ENCODE measurements at places on chromosomes 12 and 14. TPM values are rescaled to one million over a fixed set of nuclear protein-coding genes. Genes with fewer than 3 reads are reported as not detected.

Gene KRT71
- total RNA-seq = not detected

Gene RCOR1
- 10.4 TPM for total RNA-seq

Gene FAM161B
- 1.0 TPM for total RNA-seq

Gene NOXRED1
- total RNA-seq = 0.21 TPM

DNA sequence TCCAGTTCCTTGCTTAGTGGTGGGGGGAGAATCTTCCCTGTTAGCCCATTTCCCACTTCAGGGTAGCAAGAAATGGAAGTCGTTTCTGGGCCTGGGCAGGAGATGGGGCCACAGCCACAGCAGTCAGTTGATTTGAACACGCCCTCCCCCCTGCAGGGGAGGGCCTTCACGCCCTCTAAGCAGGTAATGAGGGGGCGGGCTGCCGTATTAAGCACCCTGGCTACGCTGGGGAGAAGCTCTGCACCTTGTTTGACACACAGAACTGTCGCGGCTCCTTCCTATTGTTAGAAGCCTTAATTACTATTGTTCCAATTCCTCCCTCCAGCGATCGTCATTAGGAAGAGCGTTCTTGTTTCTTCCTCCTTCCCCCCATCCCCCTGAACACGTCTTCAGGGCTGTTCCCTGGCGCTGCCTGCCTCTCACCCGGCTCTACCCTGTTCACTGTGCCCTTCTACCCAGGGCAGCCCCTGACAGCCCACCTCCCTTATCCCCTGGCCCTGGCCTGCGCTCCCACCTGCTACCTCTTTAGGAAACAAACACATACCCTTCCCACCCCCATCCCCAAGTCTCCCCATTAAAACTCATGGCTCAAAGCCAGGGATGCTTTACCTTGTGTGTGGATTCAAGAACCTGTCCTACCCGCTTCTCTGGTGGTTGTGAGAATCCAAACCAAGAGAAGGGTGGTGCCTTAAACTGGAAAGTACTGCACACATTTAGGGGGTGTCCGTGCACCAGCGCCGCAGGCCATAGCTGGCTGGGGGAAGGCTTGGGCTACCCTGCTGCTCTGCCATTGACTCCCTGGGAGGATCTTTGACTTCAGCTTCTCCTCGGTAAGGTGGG is 137.6 kb downstream of the TSPAN9 start:
- peaks cover 12% of the 10 kb centered on the region for H3K4me1 ChIP-seq
- no peak overlapping the region for H3K27ac ChIP-seq
- H3K27me3 ChIP-seq = no peaks in the 10 kb centered on the region

GRCh38 chr14:26004342-26004741 is 593.5 kb downstream of the NOVA1 start:
- H3K36me3 ChIP-seq = no peaks in the 10 kb centered on the region
- no peaks in the 10 kb centered on the region for H3K4me1 ChIP-seq
- DNase-seq = no peak
- no peaks in the 10 kb centered on the region for H3K27me3 ChIP-seq
- no peak overlapping the region for H3K4me3 ChIP-seq

DNA sequence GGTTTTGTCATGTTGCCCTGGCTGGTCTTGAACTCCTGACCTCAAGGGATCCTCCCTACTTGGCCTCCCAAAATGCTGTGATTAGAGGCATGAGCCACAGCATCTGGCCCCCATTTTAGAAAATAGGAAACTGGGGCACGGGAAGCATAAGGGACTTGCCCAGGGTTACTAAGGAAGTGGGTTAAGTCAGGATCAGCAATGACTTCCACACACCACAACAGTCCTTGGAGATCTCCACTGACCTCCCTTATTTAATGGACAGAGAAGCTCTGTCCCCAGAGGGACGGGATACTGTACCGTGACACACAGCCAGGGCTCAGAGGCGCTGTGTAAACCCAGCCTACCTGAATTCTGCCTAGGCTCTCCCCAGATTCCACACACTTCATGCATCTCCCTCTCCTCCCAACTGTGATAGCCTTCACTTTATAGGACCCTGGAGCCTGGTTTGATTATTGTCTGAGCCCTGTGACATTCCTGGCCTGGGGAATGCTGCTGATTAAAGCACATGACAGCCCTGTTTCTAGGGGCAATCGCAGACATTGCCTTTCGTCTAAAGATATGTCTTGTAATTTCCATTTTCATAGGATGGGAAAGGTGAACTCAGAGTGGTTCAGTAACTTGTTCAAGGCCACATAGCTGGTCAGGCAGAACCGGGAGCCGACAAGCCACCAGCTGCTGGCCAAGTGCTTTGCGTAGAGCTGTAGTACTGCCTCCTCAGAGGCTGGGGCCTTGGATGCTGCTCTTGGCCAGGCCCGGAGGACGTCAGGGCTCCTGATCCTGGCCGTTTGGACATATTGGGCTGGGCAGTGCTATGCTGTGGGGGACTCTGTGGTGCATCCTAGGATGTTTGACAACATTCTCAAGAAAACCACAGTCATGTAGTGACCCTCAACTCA is 20.8 kb downstream of the SERPINA1 start:
- no peak overlapping the region for H3K27ac ChIP-seq
- no peak for DNase-seq
- H3K4me1 ChIP-seq = no peaks in the 10 kb centered on the region
- H3K36me3 ChIP-seq = no peaks in the 10 kb centered on the region
- H3K4me3 ChIP-seq = no peak overlapping the region

GRCh38 chr14:105878554-105878953 is 352.2 kb downstream of the TMEM121 start:
- no peak for DNase-seq
- no peaks in the 10 kb centered on the region for H3K4me1 ChIP-seq
- no peaks in the 10 kb centered on the region for H3K27me3 ChIP-seq
- H3K36me3 ChIP-seq = no peaks in the 10 kb centered on the region
- H3K4me3 ChIP-seq = no peak overlapping the region

DNA sequence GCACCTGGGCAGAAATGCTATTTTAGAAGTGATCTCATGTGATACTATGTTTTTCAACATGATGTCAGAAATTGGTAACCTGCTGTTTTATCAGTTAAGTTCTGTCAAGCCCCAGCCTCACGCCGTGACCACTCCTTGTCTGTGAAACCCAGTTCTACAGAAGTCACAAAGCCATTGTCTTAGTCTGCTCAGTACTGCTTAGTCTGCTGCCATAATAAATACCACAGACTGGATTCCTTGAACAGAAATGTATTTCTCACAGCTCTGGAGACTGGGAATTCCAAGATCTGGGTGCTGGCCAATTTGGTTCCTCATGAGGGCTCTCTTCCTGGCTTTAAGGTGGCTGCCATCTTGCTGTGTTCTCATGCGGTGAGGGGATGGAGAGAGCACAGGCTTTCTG is 176.9 kb downstream of the PRKCH start:
- H3K27ac ChIP-seq = no peak overlapping the region
- no peak for DNase-seq
- no peaks in the 10 kb centered on the region for H3K27me3 ChIP-seq
- H3K4me3 ChIP-seq = no peak overlapping the region

GRCh38 chr12:64993461-64993860 is 127.6 kb downstream of the WIF1 start:
- H3K27ac ChIP-seq = no peak overlapping the region
- H3K4me3 ChIP-seq = no peak overlapping the region
- no peaks in the 10 kb centered on the region for H3K36me3 ChIP-seq
- DNase-seq = no peak

Measured in GM12878 (cell line).